ENCODE measurements at places on chromosomes 6 and 20. TPM values are rescaled to one million over a fixed set of nuclear protein-coding genes. Genes with fewer than 3 reads are reported as not detected.

- no peak overlapping the region for H3K4me3 ChIP-seq
- H3K36me3 ChIP-seq: no peaks in the 10 kb centered on the region
Measured at GRCh38 chr20:36967636-36968035, 16.1 kb upstream of the SAMHD1 start.

DNA sequence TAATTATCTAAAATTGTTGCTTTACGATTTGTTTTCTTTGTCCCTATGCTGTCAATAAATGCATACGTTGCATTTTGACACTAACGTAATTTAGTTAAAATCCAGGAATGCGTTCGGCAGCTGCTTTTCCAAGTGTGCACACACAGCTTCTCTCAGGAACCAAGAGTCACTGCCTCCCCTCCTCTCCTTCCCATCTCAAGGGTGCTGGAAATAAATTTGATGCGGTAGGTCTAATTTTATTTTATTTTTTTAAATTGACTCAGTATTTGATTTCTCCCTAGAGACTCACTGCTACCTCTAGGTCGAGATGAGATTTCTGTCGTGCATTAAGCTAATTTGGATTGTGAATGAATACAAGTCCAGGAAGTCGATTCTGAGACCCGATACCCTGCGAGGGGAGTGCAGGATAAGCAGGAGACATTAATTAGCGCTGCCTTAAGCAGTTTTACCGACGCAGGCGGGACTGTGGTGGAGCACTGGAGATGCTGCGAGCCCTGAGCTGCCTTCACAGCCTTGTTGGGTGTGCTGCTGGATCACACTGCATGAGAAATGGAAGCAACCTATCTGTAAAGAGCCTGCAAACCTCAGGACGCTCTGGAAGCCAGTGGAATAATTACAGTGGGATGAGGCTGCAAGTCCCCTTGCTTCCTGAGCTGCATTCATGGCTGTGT, 381.2 kb downstream of the C6orf118 start:
- H3K27me3 ChIP-seq: no peaks in the 10 kb centered on the region
- no peak overlapping the region for H3K4me3 ChIP-seq
- no peaks in the 10 kb centered on the region for H3K36me3 ChIP-seq
- no peak for DNase-seq

- DNase-seq: no peak
- no peaks in the 10 kb centered on the region for H3K27me3 ChIP-seq
- H3K27ac ChIP-seq: no peak overlapping the region
Measured at GRCh38 chr6:161198176-161198575, 75.7 kb downstream of the AGPAT4 start.

- H3K4me1 ChIP-seq: peaks cover 59% of the 10 kb centered on the region
- no peak overlapping the region for H3K27ac ChIP-seq
- DNase-seq: no peak
Measured at GRCh38 chr20:57592263-57593092, 27.7 kb downstream of the ZBP1 start.

DNA sequence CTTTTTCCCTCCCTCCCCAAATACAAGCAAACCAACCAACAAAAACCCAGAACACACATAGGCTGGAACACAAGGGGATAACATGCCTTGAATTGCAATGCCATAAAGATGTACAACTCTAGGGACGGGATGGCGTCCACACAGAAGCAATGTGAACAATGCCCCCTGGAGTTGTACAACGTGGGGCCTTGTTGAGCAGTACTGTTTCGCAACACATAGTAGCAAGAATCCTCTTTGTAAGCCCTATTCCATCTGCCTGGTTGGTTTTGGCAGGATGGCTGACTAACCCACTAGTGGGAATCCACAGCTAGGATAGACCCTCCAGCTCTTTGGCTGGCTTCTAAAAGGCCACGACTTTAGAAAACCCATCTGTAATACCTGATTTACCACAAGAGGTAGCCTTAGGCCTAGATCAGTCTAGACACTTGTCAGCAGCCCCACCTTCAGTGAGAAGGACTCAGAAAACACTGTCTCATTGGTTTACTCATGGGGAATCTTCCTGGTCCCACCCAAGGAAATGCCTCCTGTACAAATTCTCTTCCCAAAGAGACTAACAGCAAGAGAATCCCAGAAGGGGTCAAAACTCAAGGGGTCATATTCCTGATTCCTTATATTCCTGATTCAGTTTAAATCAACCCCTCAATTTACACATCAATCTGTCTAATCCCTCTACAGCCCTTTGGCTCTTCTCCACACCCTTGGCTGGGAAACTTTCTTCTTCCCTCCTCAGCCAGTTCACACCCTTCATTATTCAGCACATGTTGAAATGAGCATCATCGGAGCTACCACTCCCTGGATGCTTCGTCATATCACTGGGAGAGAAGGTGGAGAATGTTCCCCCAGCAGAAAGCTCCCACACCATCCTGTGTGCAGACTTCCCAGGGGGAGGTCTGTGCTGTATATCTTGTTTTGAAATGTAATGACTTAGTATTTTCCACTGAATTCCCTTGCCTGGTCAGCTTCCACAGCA, 622.4 kb upstream of the FLRT3 start:
- no peaks in the 10 kb centered on the region for H3K4me1 ChIP-seq
- H3K27me3 ChIP-seq: no peaks in the 10 kb centered on the region
- no peak overlapping the region for H3K4me3 ChIP-seq

GRCh38 chr6:90739339-90739738, 152.5 kb upstream of the MAP3K7 start:
- no peak for DNase-seq
- no peaks in the 10 kb centered on the region for H3K36me3 ChIP-seq

GRCh38 chr6:5958921-5959320, 47.8 kb downstream of the NRN1 start:
- H3K36me3 ChIP-seq: no peaks in the 10 kb centered on the region
- DNase-seq: no peak
- H3K4me1 ChIP-seq: no peaks in the 10 kb centered on the region
- no peak overlapping the region for H3K27ac ChIP-seq
- peaks cover 13% of the 10 kb centered on the region for H3K27me3 ChIP-seq

- no peaks in the 10 kb centered on the region for H3K36me3 ChIP-seq
- H3K27me3 ChIP-seq: no peaks in the 10 kb centered on the region
- H3K27ac ChIP-seq: no peak overlapping the region
- H3K4me3 ChIP-seq: no peak overlapping the region
Measured at GRCh38 chr20:24915892-24916291, 33.2 kb upstream of the CST7 start.

GRCh38 chr20:19049514-19049913, 162.9 kb upstream of the SLC24A3 start:
- no peak overlapping the region for H3K4me3 ChIP-seq
- no peaks in the 10 kb centered on the region for H3K36me3 ChIP-seq
- no peaks in the 10 kb centered on the region for H3K4me1 ChIP-seq
- no peaks in the 10 kb centered on the region for H3K27me3 ChIP-seq

Gene CDC25B
- 35.7 TPM for total RNA-seq

- no peak overlapping the region for H3K27ac ChIP-seq
- no peak for DNase-seq
- H3K4me3 ChIP-seq: no peak overlapping the region
- peaks cover 80% of the 10 kb centered on the region for H3K36me3 ChIP-seq
Measured at GRCh38 chr20:41408986-41409385, 42.4 kb upstream of the EMILIN3 start.

DNA sequence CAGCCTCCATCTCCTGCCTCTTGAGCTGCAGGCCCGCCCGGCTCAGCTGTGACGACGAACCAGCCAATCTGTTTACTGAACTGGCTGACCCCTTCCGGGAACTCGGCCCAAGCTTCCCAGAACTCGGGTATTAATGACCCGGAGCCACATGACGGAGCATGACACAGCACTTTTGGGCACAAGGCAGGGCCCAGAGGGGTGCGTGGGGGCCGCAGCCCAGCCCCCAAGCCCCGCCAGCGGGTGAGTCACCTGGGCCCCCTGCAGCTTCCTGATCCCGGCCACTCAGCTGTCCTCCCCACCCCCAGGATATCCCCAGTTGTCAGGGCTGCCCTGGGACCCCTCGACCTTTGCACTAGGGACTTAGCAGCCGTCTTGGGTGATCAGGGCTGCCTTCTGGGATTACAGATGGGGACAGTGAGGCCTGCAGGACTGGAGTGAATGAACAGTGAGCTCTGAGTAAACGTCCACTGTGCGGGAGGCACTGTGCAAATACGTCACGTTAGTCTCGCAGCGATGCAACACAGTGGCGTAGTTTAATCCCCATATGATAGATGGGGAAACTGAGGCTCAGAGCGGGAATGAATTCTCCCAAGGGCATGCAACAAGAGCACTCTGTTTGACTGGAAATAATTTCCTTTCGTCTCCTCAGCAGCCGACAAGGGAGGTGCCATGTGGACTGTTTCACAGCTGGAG, 102.1 kb downstream of the CEBPB start:
- peak; percentile 98 for DNase-seq
- no peaks in the 10 kb centered on the region for H3K27me3 ChIP-seq
- H3K4me1 ChIP-seq: peaks cover 53% of the 10 kb centered on the region
- H3K36me3 ChIP-seq: no peaks in the 10 kb centered on the region

DNA sequence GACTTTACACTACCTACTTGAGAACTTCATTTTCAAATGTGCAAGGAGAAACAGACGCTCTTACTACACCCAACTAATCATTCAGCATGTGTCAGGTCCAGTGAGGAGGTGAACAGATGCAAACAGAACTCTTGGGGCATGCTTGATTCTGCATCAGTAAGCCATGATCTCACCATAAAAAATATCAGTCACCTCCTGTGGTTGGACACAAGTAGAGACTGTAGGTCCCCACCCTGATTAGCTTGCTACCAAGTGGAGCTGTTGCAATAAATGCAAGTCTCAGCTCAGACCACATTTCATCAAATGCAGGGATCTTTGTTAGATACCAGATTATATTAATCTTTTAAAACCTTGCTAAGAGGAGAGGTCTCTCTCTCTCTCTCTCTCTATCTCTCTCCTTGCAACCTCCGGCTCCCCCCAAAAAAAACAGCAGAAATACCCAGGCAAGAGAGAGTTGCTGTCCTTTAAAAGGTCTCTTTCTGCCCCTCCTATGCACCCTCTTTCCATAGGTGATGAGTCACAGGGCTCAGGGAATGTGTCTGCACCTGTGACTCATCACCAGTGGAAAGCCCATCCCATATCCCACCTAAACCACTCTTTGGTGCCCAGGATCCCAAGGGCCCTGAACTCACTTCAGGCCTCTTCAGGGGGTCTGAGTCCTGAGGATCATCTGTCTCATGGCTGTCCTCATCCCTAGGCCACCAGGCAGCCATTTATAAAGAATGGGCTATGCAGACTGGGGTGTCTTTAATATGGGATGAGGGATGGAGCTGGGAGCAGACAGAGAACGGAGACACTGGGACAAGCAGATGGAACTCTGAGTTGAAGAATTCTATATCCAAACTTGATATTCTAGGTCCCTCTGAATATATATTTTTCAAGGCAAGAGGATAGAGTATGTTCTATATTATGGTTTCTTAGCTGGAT, 154.5 kb downstream of the QRSL1 start:
- H3K27me3 ChIP-seq: no peaks in the 10 kb centered on the region
- no peak overlapping the region for H3K4me3 ChIP-seq
- H3K27ac ChIP-seq: no peak overlapping the region
- no peak for DNase-seq
- no peaks in the 10 kb centered on the region for H3K4me1 ChIP-seq
- no peaks in the 10 kb centered on the region for H3K36me3 ChIP-seq

Gene SNX14
- total RNA-seq: 72.7 TPM

GRCh38 chr6:168956884-168957730, 296.5 kb downstream of the THBS2 start:
- no peaks in the 10 kb centered on the region for H3K36me3 ChIP-seq
- H3K4me1 ChIP-seq: no peaks in the 10 kb centered on the region
- H3K27me3 ChIP-seq: no peaks in the 10 kb centered on the region
- DNase-seq: peak; percentile 70
- no peak overlapping the region for H3K27ac ChIP-seq
- H3K4me3 ChIP-seq: no peak overlapping the region

GRCh38 chr6:54102238-54102637, 9.0 kb upstream of the MLIP start:
- H3K4me3 ChIP-seq: no peak overlapping the region
- H3K27ac ChIP-seq: no peak overlapping the region
- H3K27me3 ChIP-seq: no peaks in the 10 kb centered on the region
- H3K4me1 ChIP-seq: no peaks in the 10 kb centered on the region
- no peaks in the 10 kb centered on the region for H3K36me3 ChIP-seq

- H3K27ac ChIP-seq: no peak overlapping the region
- H3K27me3 ChIP-seq: no peaks in the 10 kb centered on the region
- no peak for DNase-seq
- H3K36me3 ChIP-seq: no peaks in the 10 kb centered on the region
Measured at GRCh38 chr20:20259533-20259932, 108.4 kb upstream of the INSM1 start.

Gene SAPCD1
- 15.8 TPM for total RNA-seq

- no peak for DNase-seq
- no peak overlapping the region for H3K4me3 ChIP-seq
- no peaks in the 10 kb centered on the region for H3K27me3 ChIP-seq
- no peaks in the 10 kb centered on the region for H3K4me1 ChIP-seq
- peaks cover 92% of the 10 kb centered on the region for H3K36me3 ChIP-seq
Measured at GRCh38 chr6:167031082-167031709, 32.0 kb downstream of the CEP43 start.

GRCh38 chr6:127457456-127458064, 1.6 kb downstream of the KIAA0408 start:
- no peak for DNase-seq
- H3K36me3 ChIP-seq: no peaks in the 10 kb centered on the region
- H3K27me3 ChIP-seq: no peaks in the 10 kb centered on the region
- H3K4me1 ChIP-seq: no peaks in the 10 kb centered on the region

- H3K4me1 ChIP-seq: peaks cover 95% of the 10 kb centered on the region
- no peaks in the 10 kb centered on the region for H3K27me3 ChIP-seq
- H3K4me3 ChIP-seq: no peak overlapping the region
Measured at GRCh38 chr6:119311514-119312142, 37.9 kb downstream of the MAN1A1 start.

Gene C6orf141
- not detected for total RNA-seq

Gene HTR1E
- not detected for total RNA-seq

- H3K4me3 ChIP-seq: no peak overlapping the region
- peaks cover 3% of the 10 kb centered on the region for H3K4me1 ChIP-seq
- DNase-seq: no peak
- H3K36me3 ChIP-seq: no peaks in the 10 kb centered on the region
- no peak overlapping the region for H3K27ac ChIP-seq
Measured at GRCh38 chr6:46323966-46324622, 153.3 kb upstream of the ENPP5 start.

Gene C20orf202
- total RNA-seq: not detected

Gene SLC22A7
- total RNA-seq: not detected

Gene SDHAF4
- 6.5 TPM for total RNA-seq

- no peaks in the 10 kb centered on the region for H3K4me1 ChIP-seq
- DNase-seq: peak; percentile 4
- H3K27ac ChIP-seq: no peak overlapping the region
- no peaks in the 10 kb centered on the region for H3K27me3 ChIP-seq
Measured at GRCh38 chr6:76876922-76877553, 586.3 kb downstream of the HTR1B start.

All from K562 (cell line).